Posterior cingulate gyrus (tissue), 11 donors: ENCODE measurements at places on chromosomes 5 and 9.

- DNase-seq, result no peak
These were observed 336.7 kb upstream of the KIF2A start for GRCh38 chr5:61969347-61969746.

DNA sequence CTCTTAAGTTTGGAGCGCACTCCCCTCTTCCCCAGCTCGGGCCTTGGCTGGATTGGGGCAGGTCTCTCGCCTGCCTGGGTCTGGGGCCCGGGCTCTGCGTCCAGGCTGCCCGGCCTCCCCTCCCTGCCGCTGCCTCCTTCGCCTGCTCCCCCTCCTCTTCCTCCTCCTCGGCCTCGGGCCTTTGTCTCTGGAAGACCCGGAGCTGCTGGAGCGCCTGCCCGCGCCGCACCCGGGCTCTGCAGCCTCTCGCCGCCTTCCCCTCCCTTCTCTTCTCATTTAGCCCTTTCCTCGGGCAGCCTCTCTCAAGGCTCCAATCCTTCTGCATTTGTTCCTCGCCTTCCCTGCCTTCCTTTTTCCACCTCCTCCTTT, 218.5 kb downstream of the C9orf50 start:
- DNase-seq, result no peak

- DNase-seq, result no peak
These were observed 287.4 kb downstream of the ARHGAP26 start for GRCh38 chr5:143057580-143057999.

DNA sequence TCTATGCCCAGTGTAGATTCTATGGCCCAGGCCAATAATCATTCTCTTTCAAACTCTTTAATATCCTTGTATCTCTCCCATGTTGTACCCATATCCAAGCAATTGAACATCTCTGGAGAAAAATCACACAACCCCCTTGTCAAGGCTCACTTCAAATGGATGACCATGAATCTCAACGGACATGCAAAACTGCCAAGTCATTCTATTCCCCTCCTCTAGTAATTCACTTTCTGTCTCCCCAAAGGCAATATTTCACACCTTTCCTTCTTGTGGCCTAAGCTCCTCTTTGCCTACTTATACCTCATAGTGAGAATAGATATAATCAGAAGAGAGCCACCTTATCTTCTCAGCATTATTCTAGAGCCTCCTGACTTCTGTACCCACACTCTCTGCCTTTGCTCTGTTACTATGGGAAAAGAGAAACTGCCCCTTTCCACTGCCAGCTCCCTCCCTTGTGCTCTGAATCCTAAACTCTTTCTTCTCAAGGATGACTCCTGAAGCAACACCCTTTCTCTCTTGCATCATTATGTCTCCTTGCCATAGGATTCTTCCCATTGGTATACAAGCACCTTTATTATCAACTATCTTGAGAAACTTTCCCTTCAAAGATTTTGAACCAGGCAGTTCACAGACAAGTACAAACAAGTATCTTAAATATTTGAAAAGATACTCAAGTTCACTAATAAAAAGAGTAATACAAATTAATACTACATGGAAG, 66.1 kb downstream of the RPS23 start:
- DNase-seq, result no peak

GRCh38 chr9:4400731-4401130, 89.5 kb upstream of the SLC1A1 start:
- no peak for DNase-seq

GRCh38 chr9:115182264-115182663, 64.3 kb upstream of the TNC start:
- no peak for DNase-seq

GRCh38 chr5:165559645-165560044, 2054.2 kb downstream of the MAT2B start:
- no peak for DNase-seq

DNA sequence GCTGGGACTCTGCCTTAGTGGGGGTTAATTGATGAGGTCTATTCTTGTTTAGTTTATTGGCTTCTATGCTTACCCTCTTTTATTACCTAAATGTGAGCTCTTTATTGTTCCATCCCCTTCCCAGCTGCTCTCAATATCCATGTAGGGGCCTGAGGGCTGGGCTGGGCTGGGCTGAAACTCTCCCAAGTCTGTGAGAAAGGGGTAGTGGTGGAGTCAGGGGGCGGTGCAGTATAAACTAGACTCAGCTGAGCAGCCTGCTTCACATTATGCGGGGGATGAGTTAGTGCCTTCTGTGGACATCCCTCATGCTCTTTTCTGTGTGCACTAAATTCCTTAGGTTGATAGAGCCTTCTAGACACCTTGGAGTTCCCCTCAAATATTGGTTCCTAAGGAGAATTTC, 451.8 kb upstream of the PTGER4 start:
- no peak for DNase-seq

GRCh38 chr9:77856615-77857014, 175.0 kb downstream of the GNAQ start:
- DNase-seq, result no peak

- DNase-seq, result no peak
These were observed 552.4 kb upstream of the MEF2C start for GRCh38 chr5:89435347-89435746.

- no peak for DNase-seq
These were observed 1972.9 kb upstream of the ACO1 start for GRCh38 chr9:30411571-30411970.

- no peak for DNase-seq
These were observed 148.3 kb downstream of the ATP10B start for GRCh38 chr5:160703547-160704189.

DNA sequence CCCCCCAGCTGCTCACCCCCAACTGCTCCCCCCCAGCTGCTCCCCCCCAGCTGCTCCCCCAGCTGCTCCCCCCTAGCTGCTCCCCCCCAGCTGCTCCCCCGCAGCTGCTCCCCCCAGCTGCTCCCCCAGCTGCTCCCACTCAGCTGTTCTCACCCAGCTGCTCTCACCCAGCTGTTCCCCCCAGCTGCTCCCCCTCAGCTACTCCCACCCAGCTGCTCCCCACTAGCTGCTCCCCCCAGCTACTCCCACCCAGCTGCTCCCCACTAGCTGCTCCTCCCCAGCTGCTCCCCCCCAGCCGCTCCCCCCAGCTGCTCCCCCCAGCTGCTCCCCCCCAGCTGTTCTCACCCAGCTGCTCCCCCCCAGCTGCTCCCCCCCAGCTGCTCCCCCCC, 22.8 kb upstream of the AHRR start:
- DNase-seq, result peak; percentile 17

DNA sequence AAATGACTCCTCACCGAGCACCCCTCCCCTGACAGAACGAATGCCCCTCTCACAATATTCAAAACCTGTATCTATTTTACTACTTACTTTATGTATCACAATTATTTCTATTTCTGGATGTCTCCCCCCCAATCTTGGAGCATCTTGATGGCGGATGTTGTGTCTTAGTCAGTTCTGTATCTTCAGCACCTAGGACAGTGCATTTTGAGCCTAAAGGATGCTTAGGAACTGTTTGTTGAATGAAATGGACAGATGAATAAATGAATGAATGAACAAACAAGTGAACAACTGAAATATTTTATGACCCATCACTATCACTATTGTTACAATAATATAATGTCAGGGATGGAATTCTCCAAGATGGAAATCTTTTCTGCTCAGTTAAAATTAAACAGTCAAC, 295.7 kb downstream of the DNAH5 start:
- no peak for DNase-seq

DNA sequence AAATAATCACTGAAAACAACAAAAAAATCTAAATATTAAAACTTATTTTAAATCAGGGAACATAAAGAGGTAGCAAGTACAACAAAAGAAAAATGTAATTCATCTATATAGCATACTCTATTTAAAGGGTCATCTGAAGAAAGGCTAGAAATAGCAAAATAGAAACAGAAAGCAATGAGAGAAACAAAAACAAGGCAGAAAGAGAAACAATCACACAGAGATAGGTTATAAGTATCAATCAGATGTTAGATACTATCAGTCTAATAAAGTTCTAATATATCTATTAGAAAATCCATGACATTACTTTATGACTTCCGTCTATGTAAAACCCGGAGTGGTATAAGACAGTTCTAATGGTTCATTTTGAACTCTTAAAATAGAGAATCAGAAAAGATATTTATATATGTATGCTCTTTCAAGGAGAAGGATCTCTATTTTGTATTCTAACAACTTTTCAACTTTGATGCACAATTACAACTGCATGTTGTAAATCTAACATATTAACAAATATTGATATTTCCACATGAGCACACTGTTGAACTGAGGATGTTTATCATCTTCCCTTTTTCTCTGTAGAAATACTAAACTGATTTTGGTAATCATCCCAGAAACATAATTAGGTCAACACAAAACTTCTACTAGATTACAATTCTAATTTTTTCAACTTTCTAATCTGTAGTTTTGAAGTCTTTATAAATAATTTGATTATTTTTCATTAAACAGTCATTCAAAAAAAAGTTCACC, 15.8 kb downstream of the RICTOR start:
- DNase-seq, result no peak

DNA sequence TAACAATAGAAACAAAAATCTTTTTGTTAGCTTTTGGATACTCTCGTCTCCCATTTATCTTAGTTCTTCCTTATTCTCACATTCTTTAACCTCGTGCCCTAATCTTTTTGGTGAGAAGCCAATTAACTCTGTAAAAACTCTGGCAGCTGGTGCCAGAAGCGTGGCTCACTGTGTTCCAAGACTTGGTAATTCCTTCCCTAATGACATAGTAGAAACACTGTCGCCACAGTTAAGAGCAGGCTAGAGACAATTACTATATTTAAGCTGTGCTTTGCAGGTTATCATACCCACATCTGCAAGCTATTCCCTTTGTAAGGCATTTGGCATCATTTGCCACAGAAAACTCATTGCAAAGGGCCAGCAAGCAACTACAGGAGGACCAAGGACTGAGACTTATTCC, 160.9 kb upstream of the PIK3R1 start:
- no peak for DNase-seq

DNA sequence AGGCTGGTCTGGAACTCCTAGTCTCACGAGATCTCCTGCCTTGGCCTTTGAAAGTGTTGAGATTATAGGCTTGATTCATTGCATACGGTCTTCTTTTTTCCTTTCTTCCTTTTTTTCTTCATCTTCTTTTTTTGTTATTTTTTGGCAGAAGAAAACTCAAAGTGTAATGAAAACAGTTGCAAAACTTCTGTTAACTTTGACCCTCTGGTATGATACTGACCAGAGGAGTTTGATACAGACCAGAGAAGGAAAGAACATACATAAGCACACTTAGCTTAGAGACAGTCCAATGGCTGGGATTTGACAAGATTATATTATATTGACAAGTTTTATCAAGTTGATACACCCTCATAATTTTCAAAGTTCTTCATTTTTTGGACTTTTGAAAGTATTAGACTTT, 181.2 kb downstream of the NFIB start:
- no peak for DNase-seq

- no peak for DNase-seq
These were observed 124.3 kb downstream of the SLC1A3 start for GRCh38 chr5:36730537-36731216.

DNA sequence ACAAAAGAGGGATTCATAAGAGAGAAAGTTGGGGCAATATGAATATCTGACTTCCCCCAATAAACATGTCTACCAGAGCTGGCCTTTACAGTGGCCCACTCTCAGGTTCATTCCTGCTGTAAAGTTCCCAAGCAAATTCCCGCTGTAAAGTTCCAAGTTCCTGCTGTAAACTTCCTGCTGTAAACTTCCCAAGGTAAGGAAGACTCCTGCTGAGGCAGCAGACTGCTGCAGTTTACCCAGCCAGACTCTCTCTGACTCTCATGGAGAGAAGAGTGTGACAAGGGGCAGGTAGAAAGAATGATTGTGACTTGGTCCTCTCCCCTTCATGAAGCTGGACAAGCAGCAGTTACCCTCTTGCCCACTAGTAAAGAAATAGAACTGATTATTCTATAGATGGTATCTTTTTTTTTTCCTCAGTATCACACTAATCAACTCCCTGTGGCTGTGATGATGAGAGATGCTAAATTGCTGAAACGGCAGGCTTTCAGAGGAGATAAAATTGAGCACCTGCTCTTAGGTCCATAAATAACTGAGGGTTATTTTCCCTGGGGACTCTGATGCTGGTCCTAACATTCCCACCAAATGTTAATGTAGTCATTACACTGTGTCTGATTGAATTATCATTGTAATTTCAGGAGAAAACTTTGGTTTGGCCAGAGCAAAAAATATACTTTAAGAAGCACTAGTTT, 220.4 kb downstream of the PARP8 start:
- no peak for DNase-seq

DNA sequence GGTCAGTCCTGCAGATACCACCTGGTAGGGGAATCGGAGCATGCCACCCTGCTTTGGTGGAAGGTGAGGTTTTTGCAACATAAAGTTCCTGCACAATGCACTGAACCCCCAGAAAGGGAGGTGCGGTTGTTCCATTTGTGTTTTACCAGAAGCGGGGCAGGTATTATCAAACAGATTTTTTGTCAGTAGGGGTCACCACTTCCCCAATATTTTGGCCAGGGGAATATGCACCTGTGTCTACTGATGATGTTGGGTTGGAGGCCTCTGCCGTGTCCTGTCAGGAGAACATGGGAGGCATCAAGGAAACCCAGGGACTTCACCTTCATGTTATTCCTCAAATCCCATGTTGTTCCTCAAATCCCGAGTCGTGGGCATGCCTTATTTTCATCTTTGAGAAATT, 438.7 kb downstream of the NTRK2 start:
- no peak for DNase-seq

GRCh38 chr5:164763206-164763605, 1257.8 kb downstream of the MAT2B start:
- DNase-seq, result no peak

GRCh38 chr9:131068076-131068816, 28.1 kb upstream of the AIF1L start:
- no peak for DNase-seq
